ENCODE measurements at places on chromosomes 6 and 20.

GRCh38 chr6:166764473-166765233 is 137.6 kb upstream of the RPS6KA2 start:
- no peak for DNase-seq

DNA sequence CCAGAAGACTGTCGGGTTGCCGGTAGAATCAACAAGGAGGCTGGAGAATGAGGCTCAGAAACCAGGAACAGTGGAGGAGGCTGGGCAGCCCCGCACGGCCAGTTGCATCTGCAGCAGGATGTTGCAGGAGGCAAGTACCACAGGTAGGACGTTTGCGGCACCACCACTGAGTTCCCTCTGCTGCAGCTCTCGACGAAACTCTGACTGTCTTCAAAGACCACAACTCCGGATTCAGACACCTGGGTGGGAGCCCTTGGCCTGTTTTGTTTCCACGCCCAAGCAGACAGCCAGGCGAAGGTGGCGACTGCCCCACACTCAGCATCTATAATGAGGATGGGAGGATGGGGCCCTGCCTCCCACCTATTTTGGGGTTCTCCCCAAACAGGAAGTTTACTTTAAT is 218.2 kb downstream of the ZDHHC14 start:
- DNase-seq = no peak

- DNase-seq = no peak
Observed at GRCh38 chr6:55399351-55399750, 72.1 kb downstream of the GFRAL start.

GRCh38 chr6:113809826-113810225 is 47.3 kb upstream of the MARCKS start:
- no peak for DNase-seq

GRCh38 chr6:122530440-122531046 is 58.9 kb upstream of the SERINC1 start:
- DNase-seq = peak; percentile 69

DNA sequence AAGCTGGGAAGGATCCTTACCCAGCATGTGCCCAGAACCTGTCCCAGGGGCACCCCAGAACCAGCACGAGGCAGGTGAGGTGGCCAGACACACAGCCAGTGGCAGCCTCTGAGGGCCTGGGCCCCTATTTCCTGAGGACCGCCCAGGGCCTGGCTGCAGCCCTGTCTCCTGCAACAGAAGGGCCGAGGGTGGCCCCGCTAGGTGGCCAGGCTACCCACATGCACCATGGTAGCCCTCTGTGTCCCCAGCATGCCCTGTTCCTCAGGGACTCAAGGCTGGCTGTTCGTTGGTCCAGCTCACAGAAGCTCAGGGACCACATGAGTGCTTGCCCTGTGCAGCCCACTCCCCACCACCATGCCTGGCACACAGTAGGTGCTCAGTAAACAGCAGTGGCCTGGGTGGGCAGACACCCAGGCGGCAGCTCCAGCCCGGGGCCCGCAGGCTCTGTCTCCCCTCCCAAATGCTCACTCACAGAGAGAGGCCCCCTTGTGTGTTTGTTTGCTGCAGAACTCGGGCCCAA is 8.2 kb downstream of the HRH3 start:
- no peak for DNase-seq

- no peak for DNase-seq
Observed at GRCh38 chr6:129641344-129641743, 68.6 kb downstream of the ARHGAP18 start.

GRCh38 chr6:34067814-34068213 is 78.1 kb downstream of the GRM4 start:
- DNase-seq = peak; percentile 19

GRCh38 chr6:31163922-31164321 is 5.5 kb downstream of the TCF19 start:
- no peak for DNase-seq

GRCh38 chr6:56532766-56533551 is 109.7 kb downstream of the DST start:
- DNase-seq = no peak

- DNase-seq = no peak
Observed at GRCh38 chr20:20743511-20744169, 31.2 kb upstream of the RALGAPA2 start.

GRCh38 chr20:51661609-51662178 is 106.5 kb downstream of the ATP9A start:
- peak; percentile 84 for DNase-seq

GRCh38 chr6:144008120-144008811 is at the start of gene PLAGL1:
Gene PLAGL1, minus strand, starts transcription at chr6:144008259. Its CDS starts 60,123 bp downstream, at chr6:143948136.
- peak; percentile 32 for DNase-seq

GRCh38 chr20:59120919-59121318 is 42.7 kb upstream of the ZNF831 start:
- peak; percentile 35 for DNase-seq

GRCh38 chr20:61708891-61709290 is 356.8 kb downstream of the TAF4 start:
- DNase-seq = no peak

DNA sequence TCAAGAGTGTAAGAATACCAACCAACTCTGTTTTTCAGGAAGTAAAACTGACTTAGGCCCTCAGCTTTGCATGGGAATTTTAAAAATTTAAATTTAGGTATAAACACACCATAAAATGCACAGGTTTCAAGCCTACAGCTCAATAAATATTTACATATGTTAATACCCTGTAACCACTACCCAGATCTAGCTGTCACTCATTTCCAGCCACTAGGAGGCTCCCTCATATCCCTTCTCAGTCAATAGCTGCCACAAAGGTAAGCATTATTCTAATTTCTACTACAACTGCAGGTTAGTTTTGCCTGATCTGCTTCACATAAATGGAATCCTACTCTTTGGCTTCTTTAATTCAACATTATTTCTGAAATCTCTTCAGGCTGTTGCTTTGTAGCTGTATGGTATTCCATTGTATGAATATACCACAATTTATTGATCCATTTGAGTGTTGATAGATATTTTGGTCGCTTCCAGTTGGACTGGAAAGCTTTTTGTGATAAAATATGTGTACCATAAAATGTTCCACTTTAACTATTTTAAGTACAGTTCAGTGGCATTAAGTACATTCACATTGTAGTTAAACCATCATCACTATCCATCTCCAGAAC is 32.5 kb upstream of the MEI4 start:
- peak; percentile 4 for DNase-seq

GRCh38 chr6:841569-841968 is 148.6 kb upstream of the EXOC2 start:
- DNase-seq = no peak

GRCh38 chr6:166745801-166746668 is 119.0 kb upstream of the RPS6KA2 start:
- DNase-seq = no peak

DNA sequence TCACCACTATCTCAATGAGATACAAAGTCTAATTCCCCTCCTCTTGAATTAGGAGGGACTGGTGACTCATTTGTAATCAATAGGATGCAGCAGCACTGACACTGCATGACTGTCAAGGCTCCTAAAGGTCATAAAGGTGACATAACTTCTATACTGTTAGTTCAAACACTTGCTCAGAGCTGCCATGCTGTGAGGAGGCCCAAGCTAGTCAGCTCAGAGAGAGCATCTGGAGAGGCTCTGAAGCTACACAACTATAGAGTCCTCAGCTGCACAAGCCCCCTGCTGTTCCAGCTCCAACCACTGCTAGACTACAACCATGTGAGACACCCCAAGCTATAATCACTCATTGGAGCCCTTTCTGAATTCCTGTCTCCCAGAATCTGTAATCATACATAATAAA is 17.0 kb upstream of the HEY2 start:
- DNase-seq = peak; percentile 18

DNA sequence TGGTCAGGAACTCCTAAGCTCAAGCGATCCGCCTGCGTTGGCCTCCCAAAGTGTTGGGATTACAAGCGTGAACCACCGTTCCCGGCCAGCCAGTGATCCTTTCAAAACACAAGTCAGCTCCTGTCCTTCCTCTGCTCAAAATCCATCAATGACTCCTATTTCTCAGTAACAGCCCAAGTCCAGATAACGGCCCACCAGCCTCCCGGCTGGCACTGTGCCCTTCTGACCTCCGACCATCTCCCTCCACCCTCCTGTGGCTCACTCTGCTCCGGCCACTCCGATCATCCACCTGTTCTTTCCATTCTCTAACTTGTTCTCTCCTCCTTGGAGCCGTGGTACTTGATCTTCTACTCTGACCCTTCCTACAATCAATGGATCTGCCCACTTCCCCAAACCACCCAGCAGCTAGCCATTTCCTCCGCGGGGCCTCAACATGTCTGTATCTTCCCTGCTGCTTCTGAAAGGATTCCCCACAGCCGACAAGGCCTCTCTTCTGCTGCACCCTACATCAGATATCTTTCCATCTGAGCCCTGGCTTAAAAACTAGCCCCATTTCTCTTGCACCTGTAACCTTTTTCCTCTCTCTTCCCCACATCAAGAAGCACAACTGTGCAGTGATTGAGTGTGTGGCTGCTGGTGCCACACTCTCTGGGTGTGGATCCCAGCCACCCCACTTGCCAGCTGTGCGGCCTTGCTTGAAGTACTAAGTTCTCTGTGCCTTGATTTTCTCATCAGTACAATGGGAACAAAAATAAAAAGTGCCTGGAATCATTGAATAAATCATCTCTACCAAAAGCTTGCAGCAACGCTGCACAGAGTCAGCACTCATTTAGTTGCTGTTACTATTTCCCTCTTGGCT is 6.1 kb upstream of the ZMYND8 start:
- no peak for DNase-seq

DNA sequence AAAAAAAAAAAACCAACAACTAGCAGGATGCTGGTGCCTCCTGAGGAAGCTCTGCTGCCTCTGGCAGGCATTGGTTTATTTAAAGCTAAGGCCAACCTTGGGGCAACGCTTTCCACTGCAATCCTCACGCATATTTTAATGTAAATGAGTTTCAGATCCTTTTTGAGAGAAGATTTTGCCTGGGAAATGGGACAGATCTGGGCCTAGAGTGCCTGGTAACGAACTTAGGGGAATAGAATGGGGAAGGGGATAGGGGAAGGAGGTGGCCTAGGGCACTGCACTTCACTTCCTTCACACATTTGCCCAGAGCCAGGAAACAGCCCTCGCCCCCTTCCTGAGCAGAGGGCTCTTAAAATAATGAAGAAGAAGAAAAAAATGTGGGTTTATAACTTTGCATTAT is 132.7 kb upstream of the TMEM170B start:
- no peak for DNase-seq

DNA sequence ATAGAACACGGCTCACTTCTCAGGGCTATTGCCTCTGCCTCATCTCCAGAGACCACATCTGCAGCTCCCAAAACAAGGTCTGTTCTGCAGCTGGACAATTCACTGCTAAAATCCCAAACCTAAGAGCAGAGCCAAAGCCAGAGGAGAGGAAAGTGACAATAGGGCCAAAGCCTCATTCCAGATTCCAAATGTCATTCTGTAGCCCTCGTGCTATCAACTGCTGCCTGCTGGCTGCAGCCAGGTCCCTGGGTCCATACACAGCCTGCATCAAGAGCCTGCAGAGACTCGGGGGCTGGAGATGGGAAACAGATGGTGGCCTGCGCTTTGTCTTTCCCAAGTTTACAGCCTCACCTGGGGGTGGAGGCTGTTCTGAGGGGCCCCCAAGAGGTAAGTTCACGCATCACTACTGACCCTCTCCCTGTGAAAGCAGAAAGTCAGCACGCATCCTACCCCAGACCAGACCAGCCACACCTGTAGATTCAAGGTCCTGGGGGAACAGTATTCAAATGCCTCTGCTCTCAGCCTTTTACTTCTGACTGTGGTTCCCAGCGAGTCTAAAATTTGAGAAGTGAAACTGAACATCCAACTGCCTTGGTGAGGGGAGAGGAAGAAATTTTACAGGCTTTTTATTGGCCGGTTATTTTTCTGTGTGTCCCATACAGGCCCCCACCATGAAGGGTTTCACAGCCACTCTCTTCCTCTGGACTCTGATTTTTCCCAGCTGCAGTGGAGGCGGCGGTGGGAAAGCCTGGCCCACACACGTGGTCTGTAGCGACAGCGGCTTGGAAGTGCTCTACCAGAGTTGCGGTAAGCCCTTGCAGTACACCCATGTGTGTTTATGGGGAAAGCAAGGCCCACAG is at the start of gene LY86:
LY86 (plus strand) TSS at position 657 of the 860 bp plus-strand sequence; CDS start at position 672, 15 bp downstream.
- DNase-seq = peak; percentile 25

- DNase-seq = no peak
Observed at GRCh38 chr6:49565855-49566254, 15.4 kb downstream of the C6orf141 start.

GRCh38 chr6:23533311-23533710 is 592.7 kb upstream of the NRSN1 start:
- DNase-seq = no peak

- no peak for DNase-seq
Observed at GRCh38 chr20:33836277-33836676, 25.1 kb downstream of the CHMP4B start.

GRCh38 chr6:133749427-133749826 is 139.5 kb upstream of the TCF21 start:
- DNase-seq = no peak

- no peak for DNase-seq
Observed at GRCh38 chr6:35754452-35755277, 17.8 kb downstream of the ARMC12 start.

- DNase-seq = no peak
Observed at GRCh38 chr6:52016915-52017748, 70.3 kb downstream of the PKHD1 start.

DNA sequence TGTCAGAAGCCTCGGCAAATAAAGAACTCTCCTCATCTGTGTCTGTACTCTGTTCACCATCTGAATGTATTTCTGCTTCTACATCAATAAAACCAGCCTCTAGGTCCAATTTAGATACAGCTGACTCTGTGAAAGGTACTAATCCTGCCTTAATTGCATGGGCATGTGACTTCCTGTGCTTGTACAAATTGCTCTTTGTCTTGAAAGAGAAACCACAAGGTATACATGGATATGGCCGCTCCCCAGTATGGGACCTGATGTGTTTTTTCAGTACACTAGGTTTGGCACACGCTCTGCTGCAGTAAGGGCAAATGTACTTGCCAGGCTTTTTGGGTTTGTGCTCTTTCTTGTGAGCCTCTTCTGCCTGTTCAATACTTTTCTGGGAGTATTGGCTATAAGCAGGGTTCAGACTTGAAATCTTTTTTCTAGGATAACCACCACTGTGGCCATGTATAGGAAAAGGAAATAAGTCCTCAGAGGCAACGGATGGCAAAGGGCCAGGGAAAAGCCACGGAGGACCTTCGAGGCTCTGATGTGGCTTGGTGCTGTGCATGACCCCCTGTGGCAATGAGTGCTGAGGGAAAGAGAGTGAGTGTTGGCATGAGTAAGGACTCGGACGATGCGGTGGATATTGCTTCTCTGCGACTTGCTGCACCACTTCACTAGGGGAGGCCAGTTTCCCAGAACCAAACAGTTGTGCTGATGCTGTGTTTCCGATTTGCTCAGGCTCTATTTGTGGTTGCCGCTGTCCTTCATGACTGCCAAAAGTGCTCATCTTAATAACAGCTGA is 170.9 kb downstream of the HIVEP2 start:
- no peak for DNase-seq

- DNase-seq = peak; percentile 20
Observed at GRCh38 chr6:46325561-46326530, 155.1 kb upstream of the ENPP5 start.

DNA sequence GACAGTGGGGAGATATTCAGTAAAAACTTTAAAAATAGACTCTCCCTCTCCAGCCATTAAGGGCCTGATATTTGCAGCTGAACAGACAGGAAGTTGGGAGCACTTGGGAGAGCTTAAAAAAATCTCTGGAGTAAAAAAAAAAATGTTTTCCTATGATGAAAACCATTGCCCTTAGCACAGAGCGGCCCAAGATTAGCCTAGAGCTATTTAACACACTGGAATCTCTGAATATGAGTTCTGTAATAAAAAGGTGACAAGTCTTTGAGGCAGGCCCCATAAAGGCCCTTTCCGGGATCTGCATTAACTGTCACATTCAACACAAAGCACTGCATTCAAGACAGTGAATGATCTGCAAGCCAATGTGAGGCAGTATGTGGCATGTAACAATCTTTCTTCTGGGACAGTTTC is 393.7 kb downstream of the ZFAND3 start:
- no peak for DNase-seq

- DNase-seq = no peak
Observed at GRCh38 chr20:34941226-34941625, 14.4 kb downstream of the GSS start.
